ENCODE measurements at places on chromosomes 2 and 18.
A peak's percentile ranks its signal among the peaks of the same experiment; 100 is the strongest.

DNA sequence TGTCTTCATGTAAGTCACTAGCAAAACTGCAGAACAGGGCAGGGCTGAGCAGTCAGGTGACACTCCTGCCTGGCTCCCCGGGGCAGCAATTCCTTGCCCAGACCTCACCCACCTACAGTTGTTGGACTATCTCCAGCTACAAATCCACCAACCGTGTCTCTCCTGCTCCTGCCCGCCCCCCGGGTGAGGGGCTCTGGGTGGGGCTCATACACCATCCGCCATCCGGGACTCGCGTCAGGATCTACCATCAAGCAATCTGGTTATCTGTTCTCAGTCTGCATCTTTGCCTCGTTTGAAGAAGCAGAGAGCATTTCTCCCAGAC lies 13.5 kb upstream of the GLI2 start:
- no peak for DNase-seq

- no peak for DNase-seq
Measured at GRCh38 chr2:150400849-150401248, 86.6 kb downstream of the RND3 start.

DNA sequence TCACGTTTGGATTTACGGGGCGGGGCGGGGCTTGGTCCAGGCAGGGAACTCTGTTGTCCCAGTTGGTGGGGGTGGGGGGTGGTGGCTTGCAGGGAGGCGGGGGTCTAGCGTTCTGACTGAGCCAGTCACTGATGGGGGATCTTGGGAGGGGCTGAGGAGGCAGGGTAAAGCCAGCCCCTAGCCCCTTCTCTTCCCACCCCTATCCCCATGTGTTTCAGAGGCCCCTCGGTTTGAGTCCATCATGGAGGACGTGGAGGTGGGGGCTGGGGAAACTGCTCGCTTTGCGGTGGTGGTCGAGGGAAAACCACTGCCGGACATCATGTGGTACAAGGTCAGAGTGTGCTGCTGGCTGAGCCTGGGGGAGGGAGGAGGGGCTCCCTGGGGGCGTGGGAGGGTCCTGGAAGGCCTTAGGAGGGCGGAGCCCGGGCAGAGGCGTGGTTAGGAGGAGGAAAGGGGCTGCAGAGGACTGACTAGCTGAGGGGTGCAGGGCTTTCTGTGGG lies 22.0 kb upstream of the GMPPA start:
- DNase-seq = no peak

- DNase-seq = no peak
Measured at GRCh38 chr2:168519534-168520308, 63.6 kb downstream of the CERS6 start.

GRCh38 chr2:158099716-158100115 lies 2.0 kb upstream of the UPP2 start:
- no peak for DNase-seq

- no peak for DNase-seq
Measured at GRCh38 chr18:34971313-34971712, 69.9 kb upstream of the MAPRE2 start.

DNA sequence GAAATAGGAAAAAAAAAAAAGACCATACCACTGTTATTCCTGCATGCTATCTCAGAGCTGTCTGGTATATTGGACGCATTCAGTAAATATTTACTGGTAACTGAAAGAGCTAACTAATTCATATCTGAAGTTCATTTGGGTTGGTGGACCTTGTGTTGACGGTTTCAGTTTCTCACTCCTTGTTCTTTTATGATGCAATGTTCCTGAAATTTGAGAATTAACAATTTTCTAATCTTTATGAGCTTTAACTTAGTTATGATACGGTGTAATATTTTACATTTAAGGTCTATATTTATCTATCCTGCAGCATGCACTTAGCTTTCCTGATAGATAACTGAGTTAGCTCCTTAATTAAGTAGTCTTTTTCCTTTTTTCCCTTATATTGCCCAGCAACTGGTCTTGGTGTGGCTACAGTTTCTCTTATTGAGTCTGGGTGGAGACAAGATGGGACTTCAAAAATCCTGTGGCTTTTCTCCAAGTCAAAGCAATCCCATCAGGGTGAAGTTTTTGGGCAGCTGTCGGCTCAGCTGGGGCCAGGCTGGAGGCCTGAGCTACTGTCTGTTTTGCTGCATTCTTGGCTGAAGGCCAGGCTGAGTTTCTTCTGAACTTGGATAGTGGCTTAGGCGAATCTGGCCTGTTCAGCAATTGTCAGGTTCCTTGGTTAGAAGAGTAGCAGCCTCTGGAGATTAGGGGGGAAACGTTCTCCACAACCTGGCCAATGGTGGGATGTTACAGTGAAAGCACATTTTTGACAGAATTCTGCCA lies 78.4 kb upstream of the MEX3C start:
- DNase-seq = no peak

DNA sequence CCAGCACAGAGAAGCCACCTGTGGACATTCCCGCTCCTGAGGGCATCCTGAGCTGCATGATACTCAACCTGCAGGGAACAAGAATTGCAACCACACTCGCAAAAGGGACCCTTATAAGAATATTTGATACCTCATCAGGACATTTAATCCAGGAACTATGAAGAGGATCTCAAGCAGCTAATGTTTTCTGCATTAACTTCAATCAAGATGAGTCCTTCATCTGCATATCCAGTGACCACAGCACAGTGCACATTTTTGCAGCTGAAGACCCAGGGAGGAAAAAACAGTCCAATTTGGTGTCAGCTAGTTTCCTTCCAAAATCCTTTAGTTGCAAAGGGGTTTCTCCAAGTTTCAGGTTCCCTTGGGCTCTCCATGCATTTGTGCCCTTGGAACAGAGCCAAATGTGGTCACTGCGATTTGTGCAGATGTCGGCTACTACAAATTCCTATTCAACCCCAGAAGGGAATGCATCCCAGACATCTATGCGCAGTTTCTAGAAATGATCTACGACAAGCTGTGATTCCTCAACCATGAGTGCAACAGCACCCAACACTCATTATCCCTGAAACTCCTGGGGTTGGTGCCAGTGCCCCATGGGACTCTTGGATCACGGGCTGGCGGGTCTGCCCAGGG lies 23.3 kb upstream of the FHOD3 start:
- no peak for DNase-seq

DNA sequence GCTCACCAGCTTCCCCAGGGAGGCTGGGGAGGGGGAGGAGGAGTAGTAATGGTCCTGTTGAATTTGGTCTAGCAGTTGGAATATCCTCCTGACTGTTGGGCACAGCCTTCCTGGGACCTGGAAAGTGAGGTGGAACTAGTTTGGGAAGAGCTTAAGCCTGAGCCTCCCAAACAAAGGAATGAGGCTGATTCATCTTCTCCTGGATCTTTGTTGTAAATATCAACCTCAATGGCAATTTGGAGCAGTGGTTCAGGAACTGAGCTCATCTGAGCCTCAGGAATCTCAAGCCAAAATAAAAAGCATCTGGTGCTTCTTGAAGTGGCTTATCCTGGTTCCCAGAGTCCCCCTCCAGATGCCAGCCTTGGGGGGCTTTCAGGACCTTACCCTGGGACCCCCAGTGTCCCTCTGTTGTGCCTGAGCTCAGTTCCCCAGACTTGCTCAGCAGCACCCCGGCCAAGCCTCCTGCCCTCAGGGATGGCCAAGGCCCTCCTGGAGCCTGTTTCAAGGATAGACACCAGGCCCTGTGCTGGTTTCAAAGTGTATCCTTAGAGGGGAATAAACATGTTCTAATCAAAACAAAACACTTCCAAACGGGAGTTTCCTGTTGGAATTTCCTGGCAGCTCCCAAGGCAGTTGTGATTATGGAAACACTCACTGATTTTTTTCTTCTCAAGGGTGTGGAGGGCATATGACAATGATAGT lies 112.6 kb downstream of the DDX1 start:
- no peak for DNase-seq

GRCh38 chr2:75204833-75205232 lies 5.5 kb upstream of the TACR1 start:
- no peak for DNase-seq

DNA sequence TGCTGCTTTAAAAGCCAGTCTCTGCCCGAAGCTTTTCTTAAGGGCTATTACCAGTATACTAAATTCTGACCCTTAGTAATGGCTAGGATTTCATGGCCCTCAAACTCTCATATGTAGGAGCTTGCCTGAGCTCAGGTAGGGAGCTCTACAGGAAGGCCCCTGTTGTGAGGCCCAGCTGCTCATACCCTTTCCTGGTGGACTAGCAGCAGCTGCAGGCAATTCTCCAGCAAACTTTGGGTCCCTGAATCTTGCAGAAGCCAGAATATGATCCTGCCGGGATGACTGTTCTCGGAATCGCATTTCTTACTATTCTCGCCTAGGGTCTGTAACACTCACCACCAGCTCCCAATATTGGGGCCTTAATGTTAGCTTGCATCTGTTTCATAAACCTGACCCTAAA lies 106.4 kb upstream of the SERTAD2 start:
- DNase-seq = no peak

- peak; percentile 70 for DNase-seq
Measured at GRCh38 chr2:209423562-209424198, at the start of gene MAP2. MAP2 (plus strand) TSS chr2:209424047; CDS start chr2:209653171, 229,124 bp downstream.

GRCh38 chr2:167718560-167718959 lies 528.8 kb downstream of the STK39 start:
- no peak for DNase-seq

DNA sequence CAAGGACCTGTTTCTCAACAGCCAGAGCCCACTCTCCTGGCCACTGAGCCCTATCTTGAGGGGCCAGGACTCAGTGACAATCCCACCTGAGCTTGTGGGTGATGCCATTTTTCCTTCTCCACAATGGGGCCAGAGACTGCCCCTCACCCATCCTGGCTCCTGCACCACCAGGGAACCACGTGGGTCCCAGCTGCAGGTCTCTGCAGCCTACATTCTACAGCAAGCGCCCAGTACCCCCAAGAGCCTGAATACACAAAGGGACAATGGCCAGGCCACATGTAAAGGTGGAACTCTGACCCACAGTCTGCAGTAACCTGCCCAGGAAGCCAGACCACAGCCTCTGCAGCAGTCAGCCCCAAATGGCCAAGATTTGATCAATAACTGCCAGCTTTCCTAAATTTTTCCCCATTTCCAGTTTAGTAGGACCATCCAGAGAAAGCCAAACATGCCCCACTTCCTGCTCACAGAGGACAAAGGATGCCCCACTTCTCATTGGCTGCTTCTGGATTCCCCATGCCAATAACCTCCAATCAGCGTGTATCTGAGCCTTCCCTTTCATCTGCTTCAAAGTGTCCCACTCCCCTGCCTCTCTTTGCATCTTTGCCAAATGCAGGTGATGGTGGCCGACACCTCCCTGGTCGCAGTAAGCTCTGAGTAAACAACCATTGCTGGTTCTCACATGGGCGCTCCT lies 19.1 kb downstream of the HS1BP3 start:
- no peak for DNase-seq

- no peak for DNase-seq
Measured at GRCh38 chr2:167132906-167133555, 244.8 kb downstream of the XIRP2 start.

DNA sequence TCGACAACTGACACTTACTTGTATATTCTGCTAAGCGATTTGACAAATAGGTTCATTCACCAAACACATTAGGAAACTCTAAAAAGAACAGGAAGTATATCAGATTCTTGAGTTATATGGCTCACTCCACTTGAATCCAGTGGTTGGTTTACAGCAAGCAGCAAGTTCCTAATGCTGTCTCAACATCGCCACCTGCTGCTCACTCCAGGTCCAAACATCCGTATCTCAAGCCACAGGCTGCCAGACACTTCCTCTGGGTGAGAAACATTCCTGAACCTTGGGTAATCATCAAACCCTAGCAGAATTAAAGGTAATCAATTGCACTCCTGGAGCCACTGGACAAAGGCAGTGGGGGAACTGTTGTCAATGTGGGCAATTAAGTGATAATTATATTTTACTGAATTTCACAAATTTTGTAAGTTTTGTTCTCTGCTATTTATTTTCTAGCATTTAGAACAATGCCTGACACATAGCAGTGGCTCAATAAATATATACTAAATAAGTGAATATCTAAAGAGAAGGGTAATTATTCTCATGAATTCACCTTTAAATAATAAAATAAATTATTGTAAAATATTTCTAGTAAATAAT lies 107.1 kb upstream of the TTN start:
- peak; percentile 6 for DNase-seq

DNA sequence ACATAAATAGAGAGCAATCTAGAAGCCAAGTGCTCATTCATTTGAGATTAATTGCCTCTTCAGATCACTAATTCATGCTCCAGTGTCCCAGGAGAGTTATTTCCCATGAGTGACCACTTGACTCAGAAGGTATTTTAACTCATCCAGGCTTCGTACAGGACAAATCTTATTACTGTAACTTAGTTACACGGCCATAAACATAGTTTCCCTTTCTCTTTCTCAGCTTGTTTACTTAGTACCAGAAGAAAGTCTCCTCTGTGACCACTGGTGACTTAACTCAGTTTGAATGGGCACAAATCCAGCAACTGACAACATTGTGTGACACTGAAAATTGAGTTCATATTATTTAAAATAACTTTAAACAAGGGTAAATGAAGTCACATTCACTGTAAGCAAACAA lies 25.3 kb downstream of the MMADHC start:
- DNase-seq = no peak

- DNase-seq = no peak
Measured at GRCh38 chr2:54570321-54570855, 114.3 kb downstream of the SPTBN1 start.

DNA sequence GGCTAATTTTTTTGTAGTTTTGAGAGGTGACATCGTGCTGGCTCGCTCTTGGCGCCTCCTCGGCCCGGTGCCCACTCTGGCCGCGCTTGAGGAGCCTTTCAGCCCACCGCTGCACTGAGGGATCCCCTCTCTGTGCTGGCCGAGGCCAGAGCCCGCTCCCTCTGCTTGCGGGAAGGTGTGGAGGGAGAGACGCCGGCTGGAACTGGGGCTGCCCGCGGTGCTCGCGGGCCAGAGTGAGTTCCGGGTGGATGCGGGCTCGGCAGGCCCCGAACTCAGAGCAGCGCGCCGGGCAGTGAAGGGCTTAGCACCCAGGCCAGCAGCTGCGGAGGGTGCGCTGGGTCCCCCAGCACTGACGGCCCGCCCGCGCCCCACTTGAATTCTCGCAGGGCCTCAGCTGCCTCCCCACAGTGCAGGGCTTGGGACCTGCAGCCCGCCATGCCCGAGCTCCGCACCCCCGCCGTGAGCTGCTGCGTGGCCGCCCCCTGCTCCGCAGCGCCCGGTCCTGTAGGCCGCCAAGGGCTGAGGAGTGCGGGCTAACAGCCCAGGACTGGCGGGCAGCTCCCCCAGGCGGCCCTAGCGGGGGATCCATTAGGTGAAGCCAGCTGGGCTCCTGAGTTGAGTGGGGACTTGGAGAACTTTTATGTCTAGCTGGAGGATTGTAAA lies 113.2 kb upstream of the ZSWIM2 start:
- no peak for DNase-seq

- DNase-seq = peak; percentile 45
Measured at GRCh38 chr18:78875016-78875777, 104.4 kb upstream of the SALL3 start.

Measured in hypothalamus (tissue), 51 donors.